ENCODE measurements at places on chromosomes 4 and X.

GRCh38 chr4:87354168-87355102, 31.8 kb upstream of the HSD17B13 start:
- DNase-seq: no peak

DNA sequence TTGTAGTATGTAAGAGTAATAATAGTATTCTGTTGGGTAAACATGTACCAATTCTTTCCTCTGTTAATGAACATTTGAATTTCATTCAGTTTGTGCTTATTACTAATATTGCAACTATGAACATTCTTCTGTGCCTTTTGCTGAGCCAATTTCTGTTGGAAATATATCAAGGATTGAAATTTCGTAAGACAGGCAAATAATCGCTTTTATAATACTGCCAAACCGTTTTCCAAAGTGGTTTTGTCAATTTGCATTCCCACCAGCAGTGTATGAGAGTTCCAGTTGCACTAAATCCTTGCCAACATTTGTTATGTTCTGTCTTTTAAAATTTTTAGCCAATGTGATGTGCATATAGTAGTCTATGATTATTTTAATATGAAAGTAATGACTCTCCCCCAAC, 38.6 kb downstream of the MAGEB17 start:
- no peak for DNase-seq

DNA sequence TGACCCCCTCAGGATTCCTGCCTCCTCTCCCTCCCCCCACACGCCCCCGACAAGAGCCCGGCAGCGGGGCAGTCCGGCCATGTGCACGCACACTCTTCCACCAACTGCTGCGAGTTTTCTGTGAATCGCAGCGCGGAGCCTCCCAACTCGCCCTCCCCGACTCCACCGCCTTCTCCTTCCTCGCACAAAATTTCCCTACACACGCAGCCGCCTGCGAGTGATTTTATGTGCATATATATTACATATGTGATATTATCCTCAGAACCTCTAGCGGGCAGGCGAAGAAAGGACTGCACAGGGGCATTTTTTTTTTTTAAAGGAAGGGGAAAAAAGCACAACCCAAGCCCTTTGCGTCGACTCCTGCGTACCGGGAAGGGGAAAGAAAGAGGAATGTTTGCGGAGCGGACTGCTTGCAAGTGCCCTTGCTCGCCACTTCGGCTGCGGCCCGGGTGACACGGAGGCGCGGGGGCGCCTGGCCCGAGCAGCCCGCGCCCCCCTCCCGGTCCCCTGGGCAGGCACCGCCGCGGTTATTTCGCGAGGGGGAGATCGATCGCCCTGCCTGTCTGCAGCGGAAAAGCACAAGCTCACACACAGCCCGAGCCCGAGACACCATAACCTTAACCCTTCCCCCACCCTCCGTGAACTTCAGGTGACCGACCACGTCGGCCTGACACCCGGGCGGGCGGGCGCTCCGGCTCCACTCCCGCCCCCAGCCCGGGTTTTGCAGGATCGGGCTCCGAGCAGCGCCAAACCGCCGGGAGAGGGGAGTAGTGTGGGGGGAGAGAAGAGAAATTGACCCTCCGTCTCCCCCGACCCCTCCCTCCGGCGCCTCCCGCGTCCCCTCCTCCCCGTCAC, 2.3 kb downstream of the ZNF827 start:
- DNase-seq: no peak

DNA sequence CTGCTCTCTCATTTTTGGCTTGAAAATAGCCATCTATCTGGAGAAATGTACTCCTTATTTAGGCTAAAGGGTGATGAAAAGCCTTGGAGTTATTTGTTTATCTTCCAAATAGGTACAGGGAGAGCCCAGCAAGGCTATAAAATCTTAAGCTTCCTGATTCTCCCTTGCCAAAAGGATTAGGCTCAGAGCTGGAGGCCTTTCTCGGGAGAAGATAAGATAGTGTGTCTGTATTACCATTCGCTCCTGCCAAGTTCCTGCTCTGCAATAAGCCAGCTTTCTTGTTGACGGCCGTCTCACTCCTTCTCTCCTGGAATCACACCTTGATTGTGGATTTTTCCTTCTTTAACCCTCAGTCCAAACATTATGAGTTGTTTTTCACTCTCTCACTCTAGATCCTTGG, 171.8 kb upstream of the TTC29 start:
- no peak for DNase-seq

DNA sequence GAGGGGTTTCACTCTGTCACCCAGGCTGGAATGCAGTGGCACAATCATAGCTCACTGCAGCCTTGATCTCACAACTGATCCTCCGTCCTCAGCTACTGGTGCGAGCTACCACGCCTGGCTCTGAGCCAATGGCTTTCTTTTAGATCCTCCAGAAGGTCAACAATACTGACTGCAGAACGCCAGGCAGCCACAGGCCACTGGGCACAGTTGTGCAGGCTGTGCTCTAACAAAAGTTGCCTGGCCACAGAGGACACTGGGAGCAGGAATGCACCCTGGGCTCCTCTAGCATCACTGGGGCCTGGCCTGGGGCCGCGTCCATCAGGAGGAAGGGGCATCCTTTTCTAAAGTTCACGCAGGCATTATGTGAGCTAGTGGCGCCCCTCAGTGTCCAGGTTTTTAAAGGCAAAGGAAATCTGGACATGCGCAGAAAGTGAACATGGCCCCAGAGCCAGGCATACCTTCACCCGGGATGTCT, 14.9 kb upstream of the PORCN start:
- no peak for DNase-seq

- no peak for DNase-seq
Observed at GRCh38 chr4:176850436-176850835, 57.7 kb upstream of the VEGFC start.

GRCh38 chr4:74920704-74921103, 12.2 kb upstream of the PARM1 start:
- DNase-seq: no peak

DNA sequence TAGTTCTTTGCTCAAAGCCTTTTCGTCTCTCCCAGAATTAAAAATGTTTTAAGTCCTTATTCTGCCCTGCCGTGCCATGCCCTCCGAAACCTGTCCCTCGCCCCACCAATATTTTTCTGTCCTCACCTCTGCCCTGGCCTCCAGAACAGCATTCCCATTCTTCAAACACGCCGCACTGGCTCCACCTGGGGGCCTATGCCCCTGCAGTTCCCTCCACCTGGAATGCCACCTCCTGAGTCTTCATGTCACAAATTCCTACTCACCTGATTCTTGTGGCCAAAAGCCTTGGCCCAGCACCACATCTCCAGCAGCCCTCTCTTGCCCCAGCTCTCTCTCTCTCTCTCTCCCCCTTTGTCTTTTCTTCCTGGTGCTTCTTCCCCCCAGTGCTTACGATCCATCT, 91.6 kb downstream of the APBB2 start:
- no peak for DNase-seq

GRCh38 chr4:89314291-89314690, 6.7 kb upstream of the GPRIN3 start:
- no peak for DNase-seq

DNA sequence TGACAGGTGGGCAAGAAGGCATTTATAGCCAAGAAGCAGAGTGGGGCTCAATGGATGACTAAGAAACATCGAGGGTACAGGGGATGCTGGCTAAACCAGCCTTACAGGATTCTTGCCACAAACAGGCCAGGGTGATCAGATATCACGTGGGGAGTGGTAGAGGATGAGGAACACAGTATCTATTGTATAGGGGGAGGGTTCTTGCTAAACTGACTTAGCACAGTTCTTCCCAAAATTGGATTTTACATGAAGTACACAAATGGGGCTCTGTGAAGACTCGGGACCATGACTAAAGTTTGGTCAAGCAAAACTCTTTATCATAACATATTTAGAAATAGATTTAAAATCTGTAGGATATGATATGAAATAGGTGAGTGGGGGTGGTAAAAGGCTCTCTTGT, 144.0 kb upstream of the ATOH1 start:
- no peak for DNase-seq

DNA sequence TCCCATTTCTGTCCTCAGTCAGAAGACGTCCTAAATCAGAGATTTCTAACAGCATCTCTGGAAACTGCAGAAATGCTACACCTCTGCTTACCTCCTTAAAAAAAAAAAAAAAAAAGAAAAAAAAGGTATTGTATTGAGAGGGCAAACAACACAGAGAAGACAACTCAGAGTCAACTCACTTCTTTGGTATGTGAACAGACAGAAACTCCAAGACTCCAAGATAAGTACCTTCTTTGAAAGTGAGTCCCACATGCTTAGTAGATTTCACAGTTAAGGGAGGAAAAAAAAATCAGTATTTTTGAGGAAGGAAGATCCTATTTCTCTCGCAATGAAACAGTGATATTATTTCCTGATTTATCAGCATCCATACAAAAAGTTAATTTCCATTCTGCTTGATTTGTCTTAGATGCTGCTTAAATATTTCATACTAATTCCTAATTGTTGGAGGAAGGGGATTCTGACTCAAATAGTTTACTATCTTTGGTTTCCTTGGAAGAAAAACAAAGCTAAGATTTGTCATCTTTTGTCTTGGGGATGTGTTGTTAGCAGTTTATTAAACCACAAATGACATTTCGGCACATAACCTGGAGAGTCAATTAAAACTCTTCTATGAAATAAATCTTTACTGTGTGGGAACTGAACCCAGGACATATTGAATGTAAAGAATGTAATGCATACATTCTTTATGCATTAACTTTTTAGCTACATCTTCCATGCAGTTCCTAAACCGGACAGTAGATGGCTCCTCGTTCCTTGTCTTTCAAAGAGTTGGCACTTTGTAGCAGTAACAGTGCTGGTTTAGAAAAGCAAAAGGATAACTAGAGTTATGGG, 4.7 kb downstream of the RASGEF1B start:
- DNase-seq: no peak

GRCh38 chrX:42567268-42567667, 210.7 kb downstream of the PPP1R2C start:
- DNase-seq: no peak

- no peak for DNase-seq
Observed at GRCh38 chr4:21467551-21467950, 481.0 kb downstream of the KCNIP4 start.

DNA sequence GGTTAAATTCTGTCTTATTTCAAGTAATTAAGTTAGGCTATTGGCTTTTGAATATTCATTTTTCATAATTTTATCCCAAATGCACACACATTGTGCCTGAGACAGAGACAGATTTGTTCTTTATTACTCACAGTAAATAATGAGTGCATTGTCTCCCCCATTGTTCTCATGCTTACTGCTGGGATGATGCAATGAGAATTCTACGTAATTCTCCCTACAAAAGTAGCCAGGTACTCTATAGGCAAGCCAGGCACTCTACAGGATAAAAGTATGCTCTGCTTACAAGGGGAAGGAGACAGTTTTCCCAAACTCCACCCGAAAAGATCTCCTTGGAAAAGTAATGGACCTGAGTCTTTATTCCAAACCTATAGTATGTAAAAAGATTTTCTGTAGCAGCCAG, 1890.7 kb upstream of the PCDH10 start:
- DNase-seq: no peak

DNA sequence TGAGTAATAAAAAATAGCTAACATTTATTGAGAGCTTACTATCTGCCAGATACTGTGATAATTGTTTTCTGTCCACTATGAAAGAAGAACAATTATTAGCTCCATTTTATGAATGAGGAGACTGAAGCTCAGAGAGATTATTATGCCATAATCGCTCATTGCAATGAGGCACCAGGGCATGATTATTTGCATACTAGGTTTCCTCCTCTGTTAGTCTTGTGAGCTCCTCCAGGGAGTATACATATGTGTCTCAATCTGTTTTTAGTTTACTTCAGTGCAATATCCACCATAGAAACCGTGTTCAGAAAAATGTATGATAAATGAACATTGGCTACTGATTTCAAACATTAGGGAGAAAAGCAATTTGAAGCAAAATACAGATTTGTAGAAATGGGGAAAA, 139.4 kb upstream of the OTUD4 start:
- no peak for DNase-seq

DNA sequence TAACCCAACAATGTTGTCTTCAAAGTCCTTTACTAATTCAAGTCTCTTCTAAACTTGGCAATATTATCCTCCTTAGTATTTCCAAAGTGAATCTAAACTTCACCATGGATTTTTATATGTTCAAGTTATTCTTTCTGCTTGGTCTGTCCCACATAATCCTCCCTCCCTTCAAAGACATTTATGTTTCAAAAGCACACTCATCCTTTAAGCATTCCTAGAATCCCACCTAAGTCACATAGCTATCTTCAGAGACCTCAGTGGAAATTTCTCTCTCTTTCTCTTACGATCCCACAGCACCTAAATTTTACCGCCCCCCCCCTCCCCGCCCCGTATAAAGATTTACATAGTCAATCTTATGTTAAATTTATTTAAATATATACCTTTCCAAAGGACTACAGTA, 314.9 kb upstream of the GRIA3 start:
- DNase-seq: no peak

Measured in skeletal muscle cell (primary cell).